Epithelial cell of proximal tubule (primary cell): ENCODE measurements at places on chromosomes 2 and 18.
A peak's percentile ranks its signal among the peaks of the same experiment; 100 is the strongest.

- no peak for DNase-seq
Measured at GRCh38 chr2:117977696-117978095, 36.2 kb downstream of the CCDC93 start.

- DNase-seq, result no peak
Measured at GRCh38 chr2:162074928-162075688, 1.1 kb upstream of the DPP4 start.

GRCh38 chr18:70068981-70069380 is 121.3 kb upstream of the CD226 start:
- DNase-seq, result no peak

DNA sequence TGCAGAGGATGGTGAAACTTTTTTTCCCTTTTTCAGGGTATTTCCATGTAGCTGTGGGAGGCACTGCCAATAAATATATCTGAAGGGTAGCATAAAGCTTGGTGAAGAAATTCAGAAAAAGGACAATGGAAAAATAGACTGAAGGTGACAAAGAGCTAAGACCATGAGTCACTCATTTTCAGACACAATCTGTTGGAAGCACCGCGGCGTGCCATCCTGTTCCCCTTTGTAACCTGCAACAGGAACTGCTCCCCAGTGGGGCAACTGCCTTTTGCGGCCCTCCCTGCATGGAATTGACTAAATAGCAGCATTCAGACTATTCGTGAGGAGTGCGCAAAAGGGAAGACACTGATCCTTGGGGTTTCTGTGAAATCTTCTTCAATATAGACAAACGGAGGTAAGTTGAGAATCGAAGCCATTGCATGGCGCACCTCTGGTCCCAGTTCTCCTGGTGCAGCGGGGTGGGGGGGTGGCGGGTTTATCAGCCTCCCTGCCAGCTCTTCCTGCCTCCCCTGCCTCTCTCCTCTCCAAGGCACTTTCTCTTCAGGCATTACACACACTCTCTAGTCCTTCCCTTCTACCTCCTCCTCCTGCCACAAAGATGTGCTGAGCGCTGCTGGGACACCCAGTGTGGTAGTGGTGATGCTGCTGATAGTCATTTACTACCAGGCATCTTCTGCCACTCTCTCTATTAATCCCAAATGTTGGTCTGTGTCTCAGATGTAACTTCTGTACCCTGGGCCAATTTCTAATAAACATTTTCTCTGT is 126.2 kb upstream of the TMEM200C start:
- DNase-seq, result no peak

DNA sequence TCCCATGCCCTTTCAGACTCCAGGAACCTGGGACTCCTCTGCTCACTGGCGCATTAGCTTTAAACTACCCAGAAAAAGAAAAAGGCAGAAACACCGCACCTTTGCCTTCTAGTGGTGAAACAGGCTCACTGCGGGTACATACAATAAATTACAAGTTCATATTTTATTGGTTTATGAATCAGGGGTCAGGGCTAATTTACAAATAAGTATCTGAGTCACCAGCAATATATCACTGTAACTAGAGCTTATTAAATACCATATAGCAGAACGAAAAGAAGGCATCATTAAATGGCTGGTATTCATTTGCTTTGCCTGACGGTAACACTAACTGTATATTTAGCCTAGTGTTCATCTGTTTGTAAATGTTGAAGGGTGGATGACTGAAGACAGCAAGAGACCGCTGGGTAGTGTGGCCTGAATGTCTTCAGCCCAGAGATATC is 26.9 kb upstream of the DTNB start:
- no peak for DNase-seq

DNA sequence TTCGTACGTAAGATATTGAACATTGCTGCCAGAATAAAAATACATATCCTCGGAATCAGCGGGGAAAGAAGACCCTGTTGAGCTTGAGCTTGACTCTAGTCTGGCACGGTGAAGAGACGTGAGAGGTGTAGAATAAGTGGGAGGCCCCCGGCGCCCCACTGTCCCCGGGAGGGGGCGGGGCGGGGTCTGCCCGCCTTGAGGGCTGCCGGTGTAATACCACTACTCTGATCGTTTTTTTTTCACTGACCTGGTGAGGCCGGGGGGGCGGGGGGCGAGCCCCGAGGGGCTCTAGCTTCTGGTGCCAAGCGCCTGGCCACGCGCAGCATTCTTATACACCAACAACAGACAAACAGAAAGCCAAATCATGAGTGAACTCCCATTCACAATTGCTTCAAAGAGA is 324.0 kb upstream of the REG3G start:
- DNase-seq, result no peak

DNA sequence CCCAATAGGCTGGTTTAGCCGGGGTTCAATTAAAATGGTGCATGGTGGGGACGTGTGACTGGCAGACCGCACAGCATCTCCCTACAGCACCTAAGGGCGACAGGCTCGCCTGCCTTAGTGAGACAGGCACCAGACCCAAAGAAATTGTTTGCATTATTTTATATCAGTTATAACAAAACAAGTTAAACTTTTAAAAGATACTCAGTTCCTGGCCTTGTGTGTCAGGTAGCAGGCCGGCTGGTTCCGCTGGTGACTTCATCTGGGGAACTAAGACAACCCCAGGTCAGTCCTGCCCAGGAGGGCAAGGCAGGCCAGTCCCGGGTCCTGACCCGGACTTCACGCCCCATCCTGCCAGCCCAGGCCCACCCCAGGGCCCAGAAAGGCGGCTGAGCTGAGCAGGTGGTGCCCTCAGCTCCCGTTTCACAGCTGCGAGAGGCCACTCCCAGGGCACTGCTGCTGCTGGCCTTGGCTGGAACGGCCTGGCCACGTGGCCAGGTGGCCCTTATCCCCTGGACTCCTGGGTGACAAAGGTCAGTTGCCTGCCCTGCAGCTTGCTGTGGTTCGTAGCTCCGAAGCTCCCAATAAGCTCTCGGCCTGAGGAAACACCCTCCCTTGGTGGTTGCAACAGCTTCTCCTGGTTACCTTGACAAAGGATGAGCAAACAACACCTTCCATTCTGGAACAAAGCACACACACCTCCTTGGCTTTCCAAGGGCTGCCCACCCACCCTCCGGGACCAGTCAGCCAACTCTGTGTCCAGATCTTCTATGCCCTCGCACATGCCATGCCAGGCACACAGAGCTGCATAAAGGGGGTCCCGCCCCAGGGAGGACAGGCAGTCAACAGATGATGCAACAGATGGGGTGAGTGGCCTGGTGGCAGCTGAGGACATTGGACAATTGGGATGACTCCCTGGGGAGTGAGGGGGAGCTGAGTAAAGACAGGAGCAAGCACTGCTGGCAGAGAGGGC is 11.3 kb upstream of the AGXT start:
- DNase-seq, result no peak

DNA sequence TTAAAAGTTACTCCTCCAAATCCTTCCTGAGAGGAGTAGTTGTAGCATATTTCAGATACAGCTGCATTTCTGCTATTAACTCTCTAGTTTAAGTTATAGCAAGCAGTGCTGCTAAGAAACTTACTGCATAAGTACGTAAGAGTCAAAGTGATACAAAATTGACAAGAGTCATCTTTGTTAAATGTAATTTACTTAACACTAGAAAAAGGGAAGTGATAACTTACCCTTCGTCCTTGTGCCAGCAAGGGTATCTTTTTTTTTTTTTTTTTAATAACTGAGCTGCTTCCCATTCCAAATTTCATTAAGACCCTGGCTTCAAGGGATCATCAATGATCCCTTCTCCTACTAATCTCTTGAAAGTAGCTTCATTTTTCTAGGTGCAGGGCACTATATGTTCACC is 493.0 kb downstream of the PLCL1 start:
- no peak for DNase-seq

GRCh38 chr18:51559902-51560287 is 362.4 kb upstream of the MEX3C start:
- DNase-seq, result no peak

- no peak for DNase-seq
Measured at GRCh38 chr2:89797320-89798038, 1106.0 kb downstream of the RPIA start.

- DNase-seq, result no peak
Measured at GRCh38 chr2:240622531-240623235, 2.6 kb upstream of the GPR35 start.

DNA sequence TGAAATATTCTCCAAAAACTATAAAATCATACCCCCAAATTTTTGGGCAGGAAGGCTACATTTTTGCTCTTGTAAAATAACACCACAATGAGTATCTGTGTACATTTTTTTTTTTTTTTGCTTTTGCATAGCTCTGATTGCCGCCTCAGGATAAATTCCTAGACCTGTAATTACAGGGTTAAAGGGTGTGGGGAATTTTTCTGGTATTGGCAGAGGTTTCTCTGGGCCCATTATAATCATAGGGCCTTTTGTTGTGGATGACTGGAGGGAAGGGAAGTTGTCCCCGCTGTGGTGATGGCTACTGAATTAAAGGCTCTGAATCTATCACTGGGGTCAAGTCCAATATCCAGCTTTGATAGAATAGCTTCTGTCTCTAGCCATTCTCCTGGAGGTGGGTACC is 26.6 kb downstream of the CCDC195 start:
- no peak for DNase-seq

GRCh38 chr2:105886687-105887086 is 142.0 kb downstream of the NCK2 start:
- DNase-seq, result no peak

DNA sequence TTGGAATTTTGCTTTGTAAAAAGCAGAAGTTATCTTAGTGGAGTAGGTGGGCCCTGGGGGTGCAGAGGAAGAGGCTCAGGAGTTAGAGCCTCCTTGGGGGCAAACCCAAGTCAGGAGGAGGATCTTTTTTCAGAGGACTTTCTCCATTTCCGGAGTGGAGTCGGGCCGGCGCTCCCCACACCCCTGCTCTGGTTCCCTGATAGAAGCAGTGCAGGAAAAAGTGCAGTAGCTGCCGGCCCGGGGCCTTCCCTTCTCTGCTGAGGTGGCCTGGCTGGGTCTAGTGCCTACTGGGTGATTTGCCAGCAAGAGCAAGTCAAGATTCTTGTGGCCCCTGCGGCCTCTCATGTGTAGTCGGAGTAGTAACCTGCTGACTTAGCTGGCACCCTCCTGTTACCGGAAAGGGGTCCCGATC is 124.2 kb upstream of the HS6ST1 start:
- no peak for DNase-seq

DNA sequence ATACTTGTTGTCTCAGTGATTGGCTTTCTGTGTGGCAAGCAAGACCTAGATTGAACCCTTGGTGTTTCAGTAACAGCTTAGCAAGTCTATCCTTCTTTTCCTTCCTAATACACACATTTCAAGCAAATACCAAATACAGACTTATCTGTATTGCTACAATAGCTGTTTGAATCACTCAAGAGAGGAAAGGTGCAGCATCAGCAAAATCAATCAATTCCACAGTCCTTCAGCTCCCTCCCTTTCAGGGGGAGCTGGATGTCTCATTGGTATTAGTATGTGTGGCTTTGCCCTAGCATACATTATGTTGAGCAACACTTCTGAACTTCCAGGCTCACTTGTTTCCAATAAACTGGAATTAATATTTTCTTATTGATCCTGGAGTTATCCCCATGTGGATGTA is 323.1 kb downstream of the TMX3 start:
- DNase-seq, result no peak

- DNase-seq, result peak; percentile 32
Measured at GRCh38 chr2:239523954-239524330, 123.1 kb upstream of the HDAC4 start.

DNA sequence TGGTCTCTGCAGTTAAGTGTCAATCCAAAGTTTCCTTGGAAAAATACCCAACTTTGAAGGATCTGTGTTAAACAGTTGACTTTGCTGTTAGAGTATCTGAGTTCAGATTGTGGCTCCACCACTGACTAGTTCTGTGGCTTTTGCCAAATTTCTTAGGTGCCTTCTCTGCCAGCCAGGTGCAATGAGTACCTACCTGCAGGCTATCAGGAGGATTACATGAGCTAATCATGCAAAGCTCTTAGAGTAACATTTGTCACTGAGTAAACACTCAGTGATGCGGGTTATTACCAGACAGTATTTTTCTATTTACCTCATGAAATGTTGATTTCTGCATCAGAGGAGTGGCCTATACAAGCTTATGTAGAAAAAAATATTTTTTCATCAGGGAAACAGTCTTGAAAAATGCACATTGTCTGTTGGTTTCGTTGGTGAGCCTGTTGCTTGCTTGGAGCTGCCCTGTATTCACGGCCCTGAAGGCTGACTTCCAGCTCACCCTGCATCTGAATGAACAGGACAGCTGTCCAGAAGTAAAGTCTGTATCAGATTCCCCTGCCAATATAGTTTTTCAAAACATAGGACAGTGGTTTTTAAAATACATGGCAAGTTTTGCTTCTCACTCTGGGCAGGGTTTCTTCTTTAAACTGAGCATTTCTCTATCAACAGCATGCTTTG is 235.1 kb downstream of the CDCA7 start:
- no peak for DNase-seq

DNA sequence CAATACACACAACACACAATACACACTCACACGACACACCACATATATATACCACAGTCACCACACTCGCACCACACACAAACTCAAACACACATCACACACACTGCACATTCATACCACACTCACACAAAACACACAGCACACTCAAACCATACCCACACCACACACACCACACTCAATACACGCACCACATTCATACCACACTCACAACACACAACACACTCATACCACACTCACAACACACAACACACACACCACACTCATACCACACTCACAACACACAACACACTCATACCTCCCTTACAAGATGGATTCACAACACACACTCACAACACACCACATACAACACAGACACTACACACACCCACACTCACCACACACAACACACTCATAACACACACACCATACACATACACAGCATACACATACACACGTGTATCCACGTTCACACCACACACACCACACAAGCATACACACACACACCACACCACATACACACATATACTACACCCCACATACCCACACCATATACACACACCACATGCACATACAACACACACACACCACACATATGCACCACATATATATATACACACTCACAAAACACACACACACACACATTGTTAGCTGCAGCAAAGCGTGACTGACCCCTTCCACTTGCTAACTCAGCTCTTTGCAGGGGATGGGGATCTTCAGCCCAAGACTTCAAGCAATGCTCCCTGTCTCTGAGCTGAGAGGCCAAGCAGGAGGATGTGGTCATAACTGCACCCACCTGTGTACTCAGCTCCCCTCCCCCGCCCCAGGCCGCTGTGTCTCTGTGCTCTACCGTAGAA is 59.0 kb downstream of the SDC1 start:
- DNase-seq, result no peak

DNA sequence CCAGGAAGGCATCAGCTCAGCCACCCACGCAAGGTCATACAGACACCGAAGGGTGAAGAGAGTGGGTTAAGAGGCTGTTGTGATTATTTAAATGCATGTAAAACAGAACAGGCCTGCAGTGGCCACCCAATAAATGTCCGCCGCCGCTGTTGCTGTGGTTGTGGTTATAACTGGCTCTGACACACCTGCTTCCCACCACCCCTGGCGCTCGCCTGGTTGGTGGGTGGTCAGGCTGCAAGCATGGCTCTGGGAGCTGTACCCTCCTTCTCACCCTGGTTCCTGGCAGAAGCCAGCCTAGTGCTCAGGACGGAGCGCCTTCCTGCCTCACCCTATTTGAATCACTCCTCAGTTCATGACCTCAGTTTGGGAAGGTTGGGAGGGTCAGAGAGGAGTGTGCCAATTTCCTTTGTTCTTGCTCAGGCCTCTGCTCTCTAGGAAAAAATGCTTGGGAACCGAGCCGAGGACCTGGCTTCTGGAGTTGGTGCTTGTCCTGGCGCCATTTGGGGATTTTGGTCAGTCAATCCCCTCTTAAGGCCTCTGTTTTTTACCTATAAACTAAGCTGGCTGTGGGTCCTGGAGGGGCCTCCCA is 5.3 kb upstream of the CRYBA2 start:
- DNase-seq, result no peak

GRCh38 chr2:161358838-161359237 is 50.6 kb downstream of the PSMD14 start:
- no peak for DNase-seq
